Left kidney (tissue), 8 donors: ENCODE measurements at places on chromosomes 4 and X. TPM values are rescaled to one million over a fixed set of nuclear protein-coding genes. Genes with fewer than 3 reads are reported as not detected.

The GPAT3 gene
- 14.5 TPM for polyA plus RNA-seq

The PKD2 gene
- 98.1 TPM for polyA plus RNA-seq

The MAGEA8 gene
- 0.43 TPM for polyA plus RNA-seq

The ZCCHC18 gene
- 6.1 TPM for polyA plus RNA-seq

The TMEM154 gene
- 1.5 TPM for polyA plus RNA-seq

The NPY2R gene
- 0.53 TPM for polyA plus RNA-seq

The COL25A1 gene
- 19.6 TPM for polyA plus RNA-seq

The EDA gene
- 7.0 TPM for polyA plus RNA-seq

The AADAT gene
- 40.2 TPM for polyA plus RNA-seq

The TMPRSS11B gene
- 0.08 TPM for polyA plus RNA-seq

The TMEM164 gene
- polyA plus RNA-seq: 38.8 TPM

The SOD3 gene
- 7.7 TPM for polyA plus RNA-seq

The MAGEA3 gene
- not detected for polyA plus RNA-seq

The CXorf49 gene
- polyA plus RNA-seq: not detected

The KCND1 gene
- polyA plus RNA-seq: 3.1 TPM

The TLR2 gene
- 9.8 TPM for polyA plus RNA-seq
